Stimulated activated CD8-positive, alpha-beta memory T cell treated with anti-CD3 and anti-CD28 coated beads, Interleukin-4, amount 100 ng/mL, for 1 hour (primary cell): ENCODE measurements at places on chromosomes 4 and X.

- no peak for DNase-seq
These were observed 171.1 kb downstream of the HHIP start for GRCh38 chr4:144817081-144817480.

DNA sequence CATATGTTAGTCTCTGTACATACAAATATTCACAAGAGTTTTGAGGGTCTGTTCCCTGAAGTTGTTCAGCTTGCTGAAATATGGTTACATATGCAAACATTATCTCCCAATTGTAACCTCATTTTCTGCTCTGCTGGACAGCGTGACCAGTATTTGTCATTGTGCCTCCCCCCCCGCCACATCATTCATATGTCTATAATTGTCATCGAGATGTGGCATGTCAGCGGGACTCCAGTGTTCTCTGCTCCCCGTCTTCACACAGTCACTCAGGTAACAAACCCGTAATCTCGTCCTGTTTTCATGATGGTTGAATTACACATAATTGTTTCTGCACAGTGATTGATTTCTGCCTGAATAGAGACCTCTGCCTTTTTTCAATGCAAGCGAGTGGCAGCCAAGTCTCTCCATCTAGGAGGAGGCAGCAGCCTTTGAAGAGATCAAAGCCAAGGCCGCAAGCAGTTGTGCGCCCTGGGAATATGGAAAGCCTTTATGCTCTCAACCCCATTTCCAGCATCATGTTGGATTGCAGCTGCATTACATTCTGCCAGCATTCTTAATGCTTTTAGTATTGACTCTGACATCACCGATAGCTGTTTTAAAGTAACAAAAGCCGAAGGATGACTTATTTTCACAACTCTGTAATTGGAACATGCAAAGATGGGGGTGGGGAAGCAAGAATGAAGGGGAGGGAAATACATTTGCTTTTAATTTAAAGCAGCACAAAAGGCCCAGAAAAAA is 27.4 kb downstream of the LEF1 start:
- DNase-seq, result no peak

DNA sequence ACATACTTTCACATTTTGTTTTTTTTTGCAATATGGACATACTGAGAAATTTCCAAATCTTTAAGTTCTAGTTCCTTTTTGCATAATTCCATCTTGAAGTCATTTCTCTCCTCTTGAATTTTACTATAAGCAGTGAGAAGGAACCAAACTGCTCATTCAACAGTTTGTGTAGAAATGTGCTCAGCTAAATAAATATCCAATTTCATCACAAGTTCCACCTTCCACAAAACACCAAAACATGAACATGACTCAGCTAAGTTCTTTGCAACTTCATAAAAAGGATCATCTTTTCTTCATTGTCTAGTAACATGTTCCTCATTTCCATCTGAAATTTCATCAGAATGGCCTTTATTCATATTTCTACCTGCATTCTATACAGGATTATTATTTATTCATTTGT is 77.3 kb upstream of the FGF13 start:
- DNase-seq, result no peak

- DNase-seq, result no peak
These were observed 143.7 kb downstream of the RPA4 start for GRCh38 chrX:97027384-97027922.

GRCh38 chr4:153471698-153472093 is 5.5 kb downstream of the TMEM131L start:
- no peak for DNase-seq

GRCh38 chr4:165721815-165722214 is 151.2 kb upstream of the TLL1 start:
- DNase-seq, result no peak

DNA sequence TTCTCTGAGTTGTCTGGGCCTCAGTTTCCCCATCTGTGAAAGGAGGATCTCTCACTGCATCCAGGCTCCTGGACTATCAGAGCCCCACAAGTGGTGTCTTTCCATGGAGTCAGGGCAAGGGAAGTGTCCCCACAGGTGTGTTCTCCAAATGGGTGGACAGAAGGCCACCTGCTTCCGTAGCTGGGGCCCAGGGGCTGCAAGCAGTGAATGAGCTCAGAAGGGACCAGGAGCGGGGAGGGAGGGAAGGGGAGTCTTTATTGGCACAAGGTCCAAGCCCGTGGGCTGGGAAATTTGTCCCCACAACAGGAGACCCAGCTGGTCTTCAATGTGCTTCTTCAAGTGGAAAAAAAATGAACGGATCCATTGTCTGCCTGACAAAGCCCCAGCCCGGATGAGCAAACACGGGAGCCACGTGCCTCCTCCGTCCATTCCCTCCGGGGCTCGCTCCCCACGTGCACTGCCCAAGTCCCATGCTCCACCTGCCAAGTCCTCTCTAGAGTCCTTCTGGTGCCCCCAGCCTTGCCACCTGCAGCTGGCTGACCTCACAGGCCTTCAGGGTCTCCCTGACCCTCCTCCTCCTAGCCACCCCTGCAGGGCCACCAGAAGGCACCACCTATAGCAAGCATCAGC is 72.0 kb downstream of the JAKMIP1 start:
- no peak for DNase-seq

- no peak for DNase-seq
These were observed 47.0 kb downstream of the MOSPD2 start for GRCh38 chrX:14920196-14920595.

GRCh38 chrX:1401611-1402430 is 9.9 kb upstream of the SLC25A6 start:
- no peak for DNase-seq

- DNase-seq, result no peak
These were observed 1453.3 kb downstream of the PCDH18 start for GRCh38 chr4:136078976-136079375.

DNA sequence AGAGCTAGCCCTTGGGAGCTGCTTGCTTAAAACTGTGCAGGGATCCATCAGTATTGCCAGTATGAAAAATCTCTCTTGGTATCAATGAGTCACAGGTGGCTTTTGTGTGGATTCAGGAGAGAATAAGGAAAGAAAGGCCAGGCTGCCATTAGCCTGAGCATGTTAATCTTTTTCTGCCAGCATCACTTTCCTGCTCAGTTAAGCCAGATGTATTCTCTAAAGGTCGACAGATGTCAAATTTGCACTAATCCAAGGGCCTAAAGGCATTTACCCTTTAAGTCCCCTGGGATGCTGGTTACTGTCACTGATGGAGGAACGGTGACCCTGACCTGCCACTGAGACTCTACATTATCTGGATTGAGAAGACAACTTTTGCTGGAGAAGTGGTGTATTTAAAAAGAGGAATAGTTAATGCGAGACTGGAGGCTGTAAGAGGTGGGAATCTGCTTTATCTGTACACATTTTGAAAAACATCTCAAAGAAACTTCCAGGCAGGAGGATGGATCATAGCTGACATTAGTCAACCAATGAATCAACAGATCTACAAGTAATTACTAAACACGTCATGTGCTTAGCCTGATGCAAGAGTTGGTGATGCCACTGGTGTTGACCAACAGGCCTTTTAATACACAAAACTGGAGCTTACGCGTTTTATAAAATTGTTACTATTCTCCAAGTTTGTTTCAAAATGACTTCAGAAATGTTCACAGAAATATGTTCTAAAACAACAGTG is 241.4 kb upstream of the ANXA3 start:
- no peak for DNase-seq

- DNase-seq, result no peak
These were observed 184.7 kb upstream of the S100G start for GRCh38 chrX:16465081-16465876.

GRCh38 chr4:141702472-141703182 is 66.2 kb downstream of the IL15 start:
- DNase-seq, result no peak

GRCh38 chr4:173509036-173510001 is 20.7 kb downstream of the HAND2 start:
- DNase-seq, result no peak

DNA sequence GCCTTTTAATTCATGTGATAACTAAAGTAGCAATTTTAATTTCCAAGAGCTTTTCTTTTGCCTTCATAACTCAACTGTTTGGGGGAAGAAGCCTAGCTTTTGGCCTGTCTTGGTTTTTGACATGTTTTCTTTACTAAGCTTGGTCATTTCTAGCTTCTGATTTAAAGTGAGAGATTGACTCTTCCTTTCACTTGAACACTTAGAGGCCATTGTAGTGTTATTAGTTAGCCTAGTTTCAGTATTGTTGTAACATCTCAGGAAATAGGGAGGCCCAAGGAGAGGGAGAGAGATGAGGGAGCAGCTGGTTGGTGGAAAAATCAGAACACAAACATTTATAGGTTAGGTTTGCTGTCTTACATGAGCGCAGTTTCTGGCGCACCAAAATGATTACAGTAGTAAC is 44.8 kb downstream of the DCLK2 start:
- no peak for DNase-seq

DNA sequence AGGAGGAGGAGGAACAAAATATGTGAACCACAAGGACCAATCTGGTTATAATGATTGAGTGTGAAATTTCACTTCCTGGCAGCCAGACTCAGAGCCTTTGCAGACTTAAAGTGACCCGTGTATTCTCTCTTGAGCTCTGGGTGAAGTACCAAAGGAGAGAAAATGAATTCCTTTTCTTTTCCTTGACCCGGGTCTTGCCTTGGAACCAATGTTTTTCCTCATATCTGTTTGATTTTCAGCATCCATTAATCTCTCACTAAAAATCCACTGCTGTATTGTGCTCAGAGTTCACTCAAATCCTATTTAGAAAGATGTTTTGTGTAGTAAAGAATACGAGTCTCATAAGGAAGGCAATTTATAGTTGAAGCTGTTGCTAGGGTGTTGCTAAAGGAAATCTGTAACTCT is 78.3 kb upstream of the C1QTNF7 start:
- no peak for DNase-seq

DNA sequence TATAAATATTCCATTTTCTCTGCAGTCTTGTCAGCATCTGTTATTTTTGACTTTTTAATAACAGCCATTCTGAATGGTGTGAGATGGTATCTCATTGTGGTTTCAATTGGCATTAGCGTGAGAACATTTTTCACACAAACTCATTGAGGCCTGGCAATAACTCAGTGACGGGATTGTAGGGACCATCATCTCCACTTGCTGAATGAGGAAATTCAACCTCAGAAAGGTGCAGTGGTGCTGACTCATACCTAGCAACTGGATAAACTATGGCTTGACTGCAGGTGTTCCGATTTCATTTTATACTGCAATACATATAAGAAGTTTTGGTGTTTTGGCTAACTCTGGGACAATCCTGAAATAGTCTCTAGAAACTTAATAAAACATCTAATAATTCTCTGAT is 88.3 kb upstream of the DDIT4L start:
- no peak for DNase-seq

DNA sequence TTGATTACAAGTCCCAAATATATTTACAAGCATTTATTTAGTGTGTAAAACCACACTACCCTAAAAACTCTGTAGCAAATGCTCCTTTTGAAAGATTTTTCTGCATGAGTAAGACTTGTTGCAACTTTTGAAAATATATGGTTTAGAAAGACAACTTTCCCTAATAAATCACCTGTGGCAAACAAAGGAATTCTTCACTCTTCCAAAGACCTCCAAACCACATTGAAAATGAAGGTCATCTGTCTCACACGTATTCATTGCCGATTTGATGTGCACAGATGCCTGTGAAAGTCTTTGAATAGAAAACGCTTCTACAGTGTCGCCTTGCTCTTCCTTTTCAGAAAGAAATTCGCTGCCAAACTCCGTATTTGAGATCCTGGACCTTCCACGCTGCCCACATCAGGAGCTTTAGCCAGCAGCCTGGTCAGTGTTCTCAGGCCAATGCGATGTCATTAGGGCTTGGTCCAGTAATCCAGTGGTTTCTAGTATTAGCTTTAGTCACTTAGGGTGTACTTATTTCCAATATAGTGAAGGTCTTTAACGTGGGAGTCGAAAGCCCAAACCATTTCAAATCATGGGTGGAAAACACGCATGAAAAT is 22.2 kb downstream of the SPINK2 start:
- no peak for DNase-seq

DNA sequence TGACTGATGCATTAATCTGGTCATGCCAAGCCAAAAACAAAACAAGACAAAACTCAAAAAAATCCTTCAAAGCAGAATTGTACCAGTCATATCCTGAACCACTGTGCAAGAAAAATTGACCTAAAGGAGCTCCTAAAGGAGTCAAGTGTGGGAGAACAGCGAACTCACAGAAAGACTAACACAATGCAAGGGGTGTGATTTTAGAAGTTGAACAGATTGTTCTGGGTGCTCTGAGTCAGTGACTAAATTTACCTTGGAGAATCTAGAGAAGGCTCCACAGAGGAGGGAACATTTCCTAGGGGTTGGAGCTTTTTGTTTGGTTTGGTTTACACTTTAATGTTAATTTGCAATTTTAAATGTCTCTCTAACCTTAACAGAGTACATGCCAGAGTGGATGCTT is 48.9 kb upstream of the PHF8 start:
- no peak for DNase-seq

- DNase-seq, result no peak
These were observed 448.3 kb upstream of the ZFP42 start for GRCh38 chr4:187547316-187547715.

DNA sequence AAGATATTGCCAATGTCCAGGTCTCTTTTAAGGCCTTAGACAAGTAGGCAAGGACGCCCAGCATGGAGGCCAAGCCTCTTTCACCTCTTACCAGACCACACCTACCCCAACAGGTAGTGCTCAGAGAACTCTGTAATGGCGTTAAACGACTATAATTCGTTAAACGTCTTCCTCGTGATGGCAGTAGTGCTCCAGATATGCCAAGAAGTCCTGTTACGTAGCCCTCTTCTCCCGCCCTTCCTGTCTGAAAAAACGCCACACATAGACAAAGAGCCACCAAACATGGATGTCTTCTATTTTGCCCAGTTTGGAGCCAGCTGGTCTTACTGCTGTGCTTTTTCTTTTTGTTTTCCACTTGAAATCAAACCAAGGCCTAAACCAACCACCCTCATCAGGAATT is 190.7 kb downstream of the OR13H1 start:
- no peak for DNase-seq

DNA sequence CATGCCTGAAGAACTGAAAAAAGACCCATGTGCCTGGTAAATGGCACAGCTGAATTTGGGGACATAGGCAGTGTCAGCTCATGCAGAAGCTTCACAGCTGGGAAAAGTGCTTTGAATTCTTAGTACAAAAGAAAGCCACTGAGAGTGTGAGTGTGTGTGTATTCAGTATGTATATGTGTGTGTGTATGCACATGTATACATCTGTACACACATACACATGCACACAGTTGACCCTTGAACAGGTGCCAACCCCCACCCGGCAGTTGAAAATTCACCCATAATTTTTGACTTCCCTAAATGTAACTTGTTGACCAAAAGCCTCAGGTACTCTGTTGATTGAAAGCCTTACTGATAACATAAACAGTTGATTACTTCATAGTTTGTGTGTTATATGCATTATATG is 49.5 kb upstream of the ENPP6 start:
- DNase-seq, result no peak
